ENCODE measurements at places on chromosomes 2 and 18. TPM values are rescaled to one million over a fixed set of nuclear protein-coding genes. Genes with fewer than 3 reads are reported as not detected.

SERPINB3 gene
- total RNA-seq: not detected

DNA sequence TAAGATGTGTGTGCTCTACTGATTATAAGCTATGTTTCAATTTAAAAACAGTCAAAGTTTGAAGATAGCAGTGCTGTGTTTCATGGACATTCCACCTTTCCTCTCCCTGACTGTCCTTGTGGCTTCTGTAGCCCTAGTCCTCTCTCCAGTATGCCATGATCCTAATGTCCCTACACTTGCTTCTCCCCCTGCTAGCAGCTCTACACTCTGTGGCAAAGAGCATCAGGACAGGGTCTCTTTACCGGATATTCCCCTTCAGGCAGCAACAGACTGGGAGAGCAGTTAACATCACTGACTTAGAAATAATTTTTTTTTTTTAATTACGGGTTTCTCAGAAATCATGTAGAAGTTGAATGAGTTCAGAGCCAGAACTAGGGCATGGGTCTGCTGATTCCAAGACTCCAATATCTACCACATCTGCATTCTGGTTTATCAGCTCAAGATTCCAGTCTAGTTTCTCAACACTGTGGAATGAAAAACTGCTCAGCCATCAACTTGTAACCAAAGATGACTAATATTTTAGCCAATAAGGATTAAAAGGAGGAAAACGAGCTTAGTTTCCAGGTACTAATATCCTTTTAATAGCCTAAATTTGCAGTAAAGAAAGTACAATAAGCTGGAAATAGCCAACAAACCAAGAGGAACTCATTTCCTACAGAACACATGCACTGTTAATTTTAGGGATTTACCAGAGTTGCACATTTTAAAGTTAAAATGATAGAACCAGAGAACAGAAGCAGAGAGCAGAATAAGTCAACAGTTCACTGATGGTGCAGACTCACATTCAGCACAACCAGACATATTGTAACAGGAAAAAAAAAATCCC lies 45.2 kb downstream of the TMEM131 start:
- DNase-seq: peak; percentile 61

DSC2 gene
- 1.2 TPM for total RNA-seq

GPR45 gene
- not detected for total RNA-seq

DNA sequence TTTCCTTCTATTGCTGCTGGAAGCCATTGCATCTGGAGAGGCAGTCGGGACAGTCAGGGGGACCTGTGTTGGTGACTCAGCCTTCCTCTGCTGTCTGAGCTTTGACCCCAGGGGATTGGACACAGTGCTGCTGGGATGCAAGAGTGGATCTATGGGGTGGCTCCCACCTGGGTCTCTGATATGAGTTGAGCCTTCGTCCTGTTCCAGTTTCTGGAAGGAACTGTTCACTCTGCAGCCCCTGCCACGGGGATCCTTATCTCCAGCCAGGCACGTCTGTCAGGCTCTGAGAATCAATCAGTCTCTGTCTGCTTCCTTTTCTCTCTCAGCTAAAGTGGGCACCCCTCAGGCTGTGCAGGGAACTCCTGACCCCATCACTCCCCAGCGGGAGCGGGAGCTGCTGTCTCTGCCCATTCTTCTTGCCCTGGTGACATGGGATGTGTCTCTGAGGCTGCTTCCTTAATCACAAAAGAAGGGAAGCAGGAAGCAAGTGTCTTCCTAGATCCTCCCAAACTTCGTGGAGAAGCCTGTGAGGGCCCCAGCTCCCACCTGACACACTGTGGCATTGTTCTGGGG lies 51.7 kb downstream of the ARHGAP28 start:
- no peak for DNase-seq

- DNase-seq: no peak
Measured at GRCh38 chr2:71686781-71687180, 233.4 kb downstream of the DYSF start.

GRCh38 chr2:240460781-240461431 lies 25.4 kb downstream of the GPC1 start:
- DNase-seq: no peak

DNA sequence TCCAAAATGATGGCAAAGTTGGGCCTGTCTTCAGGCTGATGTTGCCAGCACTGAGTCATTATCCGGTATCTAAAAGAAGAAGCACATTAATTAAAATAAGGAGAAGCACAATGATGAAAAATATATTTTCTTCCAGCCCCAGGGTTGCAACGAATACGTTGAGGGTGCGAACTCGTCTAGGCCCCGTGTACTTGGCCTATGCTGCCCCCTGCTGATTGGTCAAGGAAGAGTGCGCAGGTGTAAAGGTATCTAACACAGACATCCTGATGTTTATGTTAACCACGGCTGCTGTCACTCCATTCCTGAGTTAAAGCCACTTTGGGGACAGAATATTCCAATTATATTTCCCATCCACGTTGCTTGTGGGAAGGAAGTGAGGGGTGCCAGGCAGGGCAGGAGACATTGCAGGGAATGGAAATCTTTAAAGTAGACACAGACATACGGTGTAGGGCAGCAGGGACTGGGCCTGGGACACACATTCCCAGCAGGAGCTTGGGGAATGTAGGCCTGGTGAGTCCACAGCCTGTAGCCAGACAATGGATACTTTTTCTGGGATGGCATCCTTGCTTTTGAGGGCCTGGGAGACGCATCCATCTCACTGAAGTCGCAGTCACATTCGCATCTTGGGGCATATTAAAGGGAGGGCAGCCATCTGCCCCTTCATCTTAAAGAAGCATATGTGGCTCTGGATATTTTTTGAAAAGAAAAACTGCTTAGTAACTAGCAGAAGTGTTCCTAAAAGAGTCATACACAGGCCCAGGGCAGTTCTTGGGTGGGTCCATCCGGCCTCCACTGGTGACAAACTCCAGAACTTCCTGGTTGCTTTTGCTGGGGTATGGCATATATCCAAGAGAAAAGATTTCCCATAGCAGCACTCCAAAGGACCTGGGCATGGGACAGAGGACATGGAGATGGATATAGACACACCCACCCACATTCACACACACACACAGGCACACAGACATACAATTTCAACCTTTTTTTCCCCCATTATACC lies 81.9 kb downstream of the CLIP4 start:
- DNase-seq: peak; percentile 54
